Regular cardiac myocyte (primary cell): ENCODE measurements at places on chromosomes 12 and 14. TPM values are rescaled to one million over a fixed set of nuclear protein-coding genes. Genes with fewer than 3 reads are reported as not detected.

Gene PSEN1
- total RNA-seq, result 61.9 and 66.0 TPM in 2 replicates

Gene CABP1
- total RNA-seq, result 10.7 and 16.1 TPM in 2 replicates

Gene ING4
- total RNA-seq, result 19.7 and 33.5 TPM in 2 replicates

Gene SVOP
- total RNA-seq, result under 0.01 TPM in 1 of 2 replicates, not detected in the other

Gene GPR65
- total RNA-seq, result 0.19 and 0.28 TPM in 2 replicates

Gene SLC25A47
- under 0.01 TPM in 1 of 2 replicates, not detected in the other for total RNA-seq

Gene OTX2
- not detected in 2 replicates for total RNA-seq

Gene IRAK4
- 17.8 and 21.7 TPM in 2 replicates for total RNA-seq

Gene C14orf132
- total RNA-seq, result 1.9 and 20.9 TPM in 2 replicates

Gene WSCD2
- total RNA-seq, result not detected in 2 replicates

Gene SMOC1
- total RNA-seq, result under 0.01 and 0.85 TPM in 2 replicates

Gene ERBB3
- 0.38 and 0.56 TPM in 2 replicates for total RNA-seq

Gene CLEC1B
- not detected in 2 replicates for total RNA-seq

Gene A2ML1
- total RNA-seq, result under 0.01 TPM in 1 of 2 replicates, not detected in the other

Gene RASSF3
- total RNA-seq, result 22.2 and 29.3 TPM in 2 replicates

Gene RD3L
- total RNA-seq, result not detected in 2 replicates

Gene LRRIQ1
- total RNA-seq, result under 0.01 and 0.38 TPM in 2 replicates

Gene NEUROD4
- not detected in 2 replicates for total RNA-seq

Gene OR4E2
- not detected in 2 replicates for total RNA-seq

Gene PPP1R1A
- total RNA-seq, result not detected in 2 replicates

Gene STXBP6
- 7.7 and 16.1 TPM in 2 replicates for total RNA-seq

Gene POTEM
- not detected in 2 replicates for total RNA-seq
